Mammary epithelial cell (primary cell): ENCODE measurements at places on chromosomes 2 and 18. TPM values are rescaled to one million over a fixed set of nuclear protein-coding genes. Genes with fewer than 3 reads are reported as not detected.

DNA sequence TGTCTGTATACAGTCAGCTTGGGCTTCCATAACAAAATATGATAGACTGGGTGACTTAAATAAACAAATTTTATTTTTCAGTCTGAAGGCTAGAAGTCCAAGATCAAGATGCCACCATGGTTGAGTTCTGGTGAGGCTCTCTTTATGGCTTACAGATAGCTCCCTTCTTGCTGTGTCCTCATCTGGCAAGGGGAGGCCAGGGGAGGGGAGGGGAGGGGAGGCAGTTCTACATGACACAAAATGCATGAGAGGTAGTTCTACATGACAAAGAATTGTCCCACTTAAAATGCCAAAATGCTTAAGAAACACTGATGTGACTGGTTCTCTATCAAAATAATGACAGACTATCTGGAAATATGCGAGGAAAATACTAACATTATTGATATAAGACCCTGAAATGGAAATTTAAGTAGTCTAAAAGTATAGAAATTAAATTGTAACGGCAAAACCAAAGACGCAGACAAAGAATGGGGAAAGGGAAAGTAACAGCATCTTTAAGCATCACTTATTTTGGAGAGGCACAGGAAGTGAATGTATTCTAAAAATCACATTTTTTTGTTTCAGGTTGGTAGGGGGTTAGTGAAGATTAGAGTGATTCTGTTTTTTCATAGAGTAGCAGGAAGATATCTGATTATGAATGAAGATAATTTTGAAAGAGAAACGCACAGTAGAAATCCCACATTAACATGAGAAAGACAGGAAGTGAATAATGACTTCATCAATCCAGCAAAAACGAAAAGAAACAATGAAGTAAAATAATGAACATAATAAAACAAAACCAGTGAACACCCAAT is 131.4 kb downstream of the STRN start:
- no peak for DNase-seq

OR6B2 gene
- total RNA-seq: not detected

HOXD3 gene
- total RNA-seq: not detected

- DNase-seq: no peak
These were observed 375.0 kb downstream of the LRRTM4 start for GRCh38 chr2:77147153-77147552.

GALNT13 gene
- total RNA-seq: 0.17 TPM

NCOA1 gene
- total RNA-seq: 13.2 TPM

GRCh38 chr2:26769089-26769761 is 5.1 kb downstream of the SLC35F6 start:
- DNase-seq: peak; percentile 75

DNA sequence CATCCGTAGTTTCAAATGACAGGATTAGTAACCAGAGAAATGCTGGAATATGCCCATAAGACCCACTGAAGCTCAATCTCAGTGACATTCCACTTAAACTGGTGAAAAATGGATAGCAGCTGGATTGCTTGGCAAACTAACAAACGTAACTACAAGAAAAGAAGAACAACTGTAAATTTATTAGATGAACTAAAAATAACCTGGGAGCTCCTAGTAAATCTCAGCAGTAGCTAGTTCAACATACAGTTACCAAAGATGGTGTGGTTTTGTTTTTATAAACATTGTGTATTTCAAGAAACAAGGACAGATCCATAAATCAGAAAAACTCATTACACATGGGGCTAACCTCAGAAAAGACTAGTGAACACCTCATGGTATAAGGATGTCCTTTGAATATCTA is 531.9 kb downstream of the XIRP2 start:
- no peak for DNase-seq

GRCh38 chr2:96103761-96104486 is 12.4 kb downstream of the ADRA2B start:
- no peak for DNase-seq

DNA sequence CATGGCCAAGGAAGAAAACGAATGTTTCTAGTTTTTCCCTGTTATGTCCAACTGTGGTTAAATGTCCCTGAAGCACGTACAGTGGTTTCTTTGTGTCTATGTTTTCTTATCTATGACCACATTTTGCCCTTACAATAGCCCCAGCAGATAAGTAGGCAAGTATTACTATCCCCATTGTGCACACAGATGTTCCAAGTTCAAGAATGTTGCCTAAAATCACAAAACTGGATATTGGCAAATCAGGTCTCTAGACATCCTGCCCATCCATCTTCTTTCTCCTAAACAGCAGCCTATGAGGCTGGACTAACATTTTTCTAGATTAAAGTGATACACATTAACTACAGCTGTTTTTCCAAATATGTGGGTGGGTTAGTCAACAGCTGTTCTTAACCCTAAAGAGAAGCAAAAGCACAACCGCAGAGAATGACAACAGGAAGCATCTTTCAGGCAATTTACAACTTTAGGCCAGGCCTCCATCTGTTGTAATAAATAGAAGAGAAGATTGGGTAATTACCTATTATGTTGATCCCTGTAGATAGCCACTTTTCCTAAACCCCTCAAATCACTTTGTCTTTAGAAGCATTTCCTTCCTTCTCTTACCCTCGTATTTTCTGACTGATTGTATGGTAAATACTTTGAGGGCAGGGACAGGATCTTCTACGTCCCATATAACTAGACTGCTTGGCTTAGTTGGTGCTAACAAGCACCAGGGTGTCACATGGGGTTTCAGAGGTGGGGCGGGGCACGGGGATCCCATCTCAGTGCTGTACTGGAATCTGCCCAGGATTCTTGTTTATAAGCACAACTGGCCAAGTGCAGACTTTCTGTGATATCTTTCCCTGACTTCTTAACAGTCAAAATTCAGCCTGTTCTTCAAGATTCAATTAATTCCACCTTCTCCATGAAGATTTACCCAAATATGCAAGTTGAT is 132.1 kb upstream of the SETBP1 start:
- peak; percentile 21 for DNase-seq

DNA sequence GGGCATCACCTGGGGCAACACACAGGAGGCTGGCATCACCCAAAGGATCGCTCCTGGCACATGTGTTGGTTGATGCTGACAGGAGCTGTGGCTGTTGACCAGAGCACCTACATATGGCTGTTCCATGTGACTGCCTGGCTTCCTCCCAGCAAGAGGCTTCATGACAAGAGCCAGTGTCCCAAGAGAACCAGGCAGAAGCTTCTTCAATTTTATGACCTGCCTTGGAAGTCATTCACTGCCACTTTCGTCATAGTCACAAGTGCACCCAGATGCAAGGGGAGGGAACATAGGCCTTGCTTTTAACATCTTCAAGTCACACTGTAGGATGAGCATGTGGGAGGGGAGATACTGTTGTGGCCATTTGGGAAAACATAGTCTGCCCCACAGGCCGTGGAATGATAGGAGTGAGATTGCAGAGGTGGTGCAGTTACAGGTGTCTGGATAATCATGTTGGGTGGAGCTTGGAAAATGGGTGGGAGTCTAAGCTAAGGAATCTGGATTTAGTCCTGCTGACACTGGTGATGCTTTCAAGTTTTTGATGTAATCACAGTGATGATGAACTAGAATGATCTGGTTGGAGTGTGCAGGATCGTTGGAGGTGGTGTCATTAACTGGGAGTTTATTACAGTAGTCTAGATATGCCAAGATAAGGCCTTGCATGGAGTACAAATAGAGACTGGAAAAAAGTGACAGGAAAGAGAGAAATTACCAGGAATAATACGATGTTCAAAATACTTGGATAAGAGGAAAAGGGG is 107.0 kb downstream of the RAPGEF4 start:
- no peak for DNase-seq

- peak; percentile 35 for DNase-seq
These were observed 67.5 kb upstream of the SCG2 start for GRCh38 chr2:223669453-223670225.

DSG2 gene
- total RNA-seq: 110 and 123 TPM in 2 replicates
